ENCODE measurements at places on chromosomes 1 and 21. TPM values are rescaled to one million over a fixed set of nuclear protein-coding genes. Genes with fewer than 3 reads are reported as not detected.

DNA sequence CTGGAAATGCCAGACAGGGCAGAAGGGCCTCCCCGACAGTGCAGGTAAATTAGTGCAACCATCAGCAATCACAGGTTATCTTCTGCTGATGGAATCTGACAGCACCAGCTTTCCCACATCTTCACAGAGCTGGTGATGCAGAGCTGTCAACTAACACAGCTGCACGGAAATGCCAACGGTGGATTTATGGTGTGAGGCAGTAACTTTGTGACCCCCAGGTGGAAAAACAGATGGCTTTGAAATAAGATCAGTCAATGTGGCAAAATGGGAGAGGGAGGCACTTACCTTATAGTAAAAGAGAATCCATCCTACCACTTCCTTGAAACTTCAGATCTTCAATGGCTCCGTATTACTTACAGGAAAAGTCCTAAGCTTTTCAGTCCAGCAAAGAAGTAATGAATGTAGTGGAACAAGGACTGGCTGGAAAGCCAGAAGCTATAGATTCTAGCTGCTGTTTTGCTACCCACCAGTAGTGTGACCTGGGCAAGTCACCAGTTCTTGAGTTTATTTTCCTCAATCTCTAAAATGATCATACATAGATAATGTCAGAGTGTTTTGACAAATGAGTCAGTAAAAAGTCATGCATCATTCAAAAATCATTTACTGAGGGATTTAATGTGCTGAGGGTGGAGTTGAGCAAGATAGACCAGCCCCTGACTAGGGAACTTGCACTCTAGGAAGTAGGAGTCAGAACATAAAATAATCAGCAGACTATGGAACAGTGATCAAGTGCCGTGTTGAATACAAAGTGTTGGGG, 245.7 kb upstream of the JUN start:
- H3K4me3 ChIP-seq: no peak overlapping the region
- H3K27me3 ChIP-seq: no peaks in the 10 kb centered on the region
- H3K4me1 ChIP-seq: peaks cover 14% of the 10 kb centered on the region
- no peaks in the 10 kb centered on the region for H3K36me3 ChIP-seq
- no peak overlapping the region for H3K27ac ChIP-seq
- peak; percentile 15 for DNase-seq

ERO1B gene
- 9.6 TPM for total RNA-seq

GRCh38 chr1:193951984-193952383, 765.6 kb upstream of the B3GALT2 start:
- no peaks in the 10 kb centered on the region for H3K36me3 ChIP-seq
- peaks cover 13% of the 10 kb centered on the region for H3K4me1 ChIP-seq
- H3K27ac ChIP-seq: no peak overlapping the region
- no peak overlapping the region for H3K4me3 ChIP-seq
- DNase-seq: peak; percentile 66

CFAP107 gene
- not detected for total RNA-seq

DNA sequence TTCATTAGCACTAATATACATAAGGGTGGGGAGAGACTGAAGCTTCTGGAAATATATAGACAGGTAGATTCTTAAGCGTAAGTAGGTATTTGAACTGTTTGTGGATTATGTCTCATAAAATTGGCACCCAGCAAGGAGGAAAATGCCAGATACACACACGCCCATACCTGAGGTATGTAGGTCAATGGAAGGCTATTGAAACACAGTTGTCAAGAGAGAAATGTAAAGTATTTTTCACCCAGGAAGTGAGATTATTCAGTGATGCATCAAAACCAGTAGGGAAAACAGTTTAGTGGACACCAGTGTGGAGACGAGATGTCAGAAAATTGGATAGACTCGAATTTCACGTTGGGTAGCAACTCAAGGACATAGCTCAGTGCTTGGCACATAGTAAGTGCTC, 4.7 kb upstream of the RSPH1 start:
- H3K36me3 ChIP-seq: no peaks in the 10 kb centered on the region
- peaks cover 7% of the 10 kb centered on the region for H3K4me1 ChIP-seq
- no peak for DNase-seq
- H3K27me3 ChIP-seq: no peaks in the 10 kb centered on the region

GRCh38 chr1:92872719-92873118, 40.9 kb downstream of the RPL5 start:
- H3K4me1 ChIP-seq: no peaks in the 10 kb centered on the region
- no peak overlapping the region for H3K27ac ChIP-seq
- no peaks in the 10 kb centered on the region for H3K36me3 ChIP-seq
- H3K4me3 ChIP-seq: no peak overlapping the region

TNFRSF8 gene
- not detected for total RNA-seq
